ENCODE measurements at places on chromosomes 13 and 19. TPM values are rescaled to one million over a fixed set of nuclear protein-coding genes. Genes with fewer than 3 reads are reported as not detected.

KLK1 gene
- total RNA-seq, result not detected

DIRAS1 gene
- 4.2 TPM for total RNA-seq

RFPL4AL1 gene
- not detected for total RNA-seq

CPT1C gene
- total RNA-seq, result 14.4 TPM

ATF5 gene
- total RNA-seq, result 59.5 TPM

FCHO1 gene
- 19.5 TPM for total RNA-seq

CEACAM7 gene
- not detected for total RNA-seq

SLC10A2 gene
- total RNA-seq, result not detected

FGF21 gene
- total RNA-seq, result not detected

SYNGR4 gene
- total RNA-seq, result 3.7 TPM

PPM1N gene
- total RNA-seq, result 7.4 TPM

KL gene
- total RNA-seq, result not detected

KIR2DL4 gene
- not detected for total RNA-seq

ADGRE1 gene
- 5.4 TPM for total RNA-seq

ACP7 gene
- 0.23 TPM for total RNA-seq

PGLYRP2 gene
- total RNA-seq, result not detected

ZNF99 gene
- not detected for total RNA-seq

ZNF791 gene
- total RNA-seq, result 4.8 TPM

MBD3L2 gene
- not detected for total RNA-seq

SULT2A1 gene
- total RNA-seq, result not detected

WDR62 gene
- 27.8 TPM for total RNA-seq

TEKTIP1 gene
- not detected for total RNA-seq

SSC5D gene
- total RNA-seq, result 0.77 TPM

MBD3 gene
- 50.0 TPM for total RNA-seq

PSG6 gene
- total RNA-seq, result not detected

FXYD1 gene
- not detected for total RNA-seq

IGFL4 gene
- 0.24 TPM for total RNA-seq

IRGC gene
- not detected for total RNA-seq

CATSPERD gene
- not detected for total RNA-seq

ZNF729 gene
- total RNA-seq, result not detected

KLF1 gene
- total RNA-seq, result not detected

TBXA2R gene
- 0.90 TPM for total RNA-seq

ZNF121 gene
- 3.5 TPM for total RNA-seq

SLC8A2 gene
- 0.18 TPM for total RNA-seq

ZNF177 gene
- 0.74 TPM for total RNA-seq

ZNF567 gene
- 14.0 TPM for total RNA-seq
